ENCODE measurements at places on chromosomes 2 and 18.

DNA sequence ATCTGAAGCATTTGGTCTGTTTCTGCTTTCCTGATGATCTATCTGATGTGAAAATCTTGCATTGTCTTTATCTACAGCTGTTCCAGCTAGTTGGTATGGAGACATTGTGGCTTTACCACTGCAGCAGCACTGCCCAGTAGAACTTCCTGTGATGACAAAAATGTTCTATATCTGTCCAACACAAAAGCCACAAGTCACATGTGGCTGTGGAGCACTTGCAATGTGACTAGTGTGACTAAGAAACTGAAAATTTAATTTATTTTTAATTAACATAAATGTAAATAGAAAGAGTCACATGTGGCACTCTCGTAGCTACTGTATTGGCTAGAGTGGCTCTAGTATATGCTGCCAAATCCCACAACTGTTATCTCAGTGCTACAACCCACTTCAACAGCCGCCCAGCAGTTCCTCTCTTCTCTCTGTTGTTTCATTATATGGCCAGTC is 425.7 kb downstream of the SETBP1 start:
- no peak for DNase-seq

DNA sequence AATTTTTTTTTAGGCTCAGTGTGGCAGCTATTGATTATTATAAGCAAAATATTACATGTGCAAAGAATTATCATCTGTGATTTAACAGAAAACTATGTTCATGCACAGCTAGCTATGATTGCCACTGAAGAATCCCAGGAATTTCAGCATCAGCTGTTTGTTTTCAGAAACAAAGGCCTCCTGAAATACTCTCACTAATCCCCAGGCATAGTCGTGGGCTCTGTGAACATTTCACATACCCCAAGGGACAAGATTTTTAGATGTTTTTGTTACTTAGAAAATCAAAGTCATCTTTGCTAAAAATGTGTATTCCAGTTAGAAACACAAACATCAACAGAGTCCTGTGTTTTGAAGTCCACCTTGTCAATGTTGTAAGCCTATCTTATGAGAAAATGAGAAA is 156.1 kb downstream of the MYO1B start:
- no peak for DNase-seq

DNA sequence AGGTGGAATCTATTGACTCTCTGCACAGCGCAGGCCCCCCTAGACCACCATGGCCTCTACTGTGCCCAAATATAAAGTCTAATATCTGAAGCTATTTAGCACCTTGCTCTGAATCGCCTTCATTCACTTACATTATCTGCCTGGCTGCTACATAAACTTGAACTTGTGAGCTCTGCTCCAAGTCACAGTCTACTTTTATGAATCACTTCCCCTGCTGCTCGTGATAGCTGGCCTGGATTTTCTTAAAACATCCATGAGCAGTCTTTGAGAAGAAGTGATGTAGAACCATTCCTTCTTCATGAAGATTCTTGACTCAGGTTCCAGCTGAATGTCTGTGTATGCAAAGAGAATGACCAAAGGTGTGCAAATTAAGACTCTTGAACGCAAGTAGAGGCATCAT is 359.5 kb downstream of the RND3 start:
- no peak for DNase-seq

DNA sequence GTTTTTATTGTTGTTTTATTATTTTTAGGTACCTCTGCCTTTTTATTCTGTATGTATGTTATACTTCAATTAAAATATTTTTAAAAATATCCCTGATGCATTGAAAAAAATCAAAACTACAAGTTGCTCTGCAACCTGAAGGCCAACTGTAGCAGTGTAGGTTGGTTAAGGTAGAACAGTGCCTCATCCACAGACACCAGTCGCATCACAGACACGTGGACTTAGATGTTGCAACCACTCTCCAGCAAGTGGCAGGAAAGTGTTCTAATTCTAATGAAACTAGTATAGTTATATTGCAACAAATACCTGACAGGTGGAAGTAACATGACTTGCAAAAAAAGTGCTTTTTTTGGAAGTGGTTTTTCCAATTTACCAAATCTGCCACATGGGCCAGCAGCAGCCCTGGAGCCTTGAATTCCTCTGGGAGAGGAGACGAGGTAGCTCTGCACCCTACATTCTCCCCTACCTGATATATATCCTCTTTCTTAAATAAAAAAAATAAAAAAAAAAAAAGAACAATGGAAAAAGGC is 28.4 kb upstream of the SLC3A1 start:
- DNase-seq = no peak

- no peak for DNase-seq
Observed at GRCh38 chr2:46333912-46334311, 36.7 kb downstream of the EPAS1 start.

DNA sequence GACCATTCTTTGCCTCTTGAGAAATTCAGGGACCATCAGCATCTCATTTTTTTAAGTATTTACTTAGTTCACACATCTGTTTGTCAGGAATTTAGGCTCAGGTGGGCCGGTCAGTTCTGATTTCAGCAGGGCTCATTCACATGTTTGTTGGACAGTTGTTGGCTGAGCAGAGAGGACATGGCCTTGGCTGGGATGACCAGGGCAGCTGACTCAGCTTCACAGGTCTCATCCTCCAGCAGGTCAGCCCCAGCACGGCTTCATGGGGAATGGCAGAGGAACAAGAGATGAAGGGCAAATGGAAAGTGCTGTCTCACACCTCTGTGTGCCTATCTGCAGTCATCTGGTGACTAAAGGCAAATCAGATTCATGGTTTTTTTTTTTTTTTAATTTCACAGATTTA is 136.1 kb upstream of the TMEM200C start:
- no peak for DNase-seq

GRCh38 chr2:170013802-170014551 is 164.0 kb upstream of the MYO3B start:
- no peak for DNase-seq

DNA sequence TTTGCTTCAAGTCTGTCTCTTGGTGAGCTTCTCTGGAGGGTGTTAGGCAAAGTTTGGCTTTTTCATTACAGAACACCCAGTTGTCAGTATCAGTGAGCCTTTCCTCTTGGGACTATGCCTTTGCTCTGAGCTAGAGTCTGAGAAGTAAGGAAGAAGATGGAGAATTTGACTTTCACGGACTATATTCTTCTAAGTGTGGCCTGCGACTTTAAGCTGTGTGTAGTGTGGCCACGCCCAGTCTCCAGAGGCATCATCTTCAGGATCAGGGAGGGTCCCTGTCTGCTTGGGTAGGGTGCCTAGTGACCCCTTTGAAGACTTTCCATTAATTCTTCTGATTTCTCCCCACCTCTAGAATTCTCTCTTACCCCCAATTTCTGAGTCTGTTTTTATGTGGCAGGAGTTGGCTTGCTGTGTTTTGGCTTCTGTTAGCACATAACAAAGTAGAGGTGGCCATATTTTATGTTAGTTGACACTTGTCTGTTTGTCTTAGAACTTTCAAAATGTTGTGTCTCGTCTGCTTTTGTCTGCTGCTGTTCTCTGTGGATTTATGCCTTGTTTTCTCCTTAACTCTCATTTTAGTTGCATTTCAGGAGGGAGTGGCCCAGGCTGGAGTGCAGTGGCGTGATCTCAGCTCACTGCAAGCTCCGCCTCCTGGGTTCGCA is 8.6 kb downstream of the PLEKHB2 start:
- no peak for DNase-seq

- no peak for DNase-seq
Observed at GRCh38 chr2:64786343-64787018, 132.8 kb upstream of the SERTAD2 start.

GRCh38 chr2:68345129-68345875 is 19.8 kb upstream of the PLEK start:
- DNase-seq = no peak

GRCh38 chr2:140835079-140835478 is 1295.7 kb downstream of the LRP1B start:
- no peak for DNase-seq

DNA sequence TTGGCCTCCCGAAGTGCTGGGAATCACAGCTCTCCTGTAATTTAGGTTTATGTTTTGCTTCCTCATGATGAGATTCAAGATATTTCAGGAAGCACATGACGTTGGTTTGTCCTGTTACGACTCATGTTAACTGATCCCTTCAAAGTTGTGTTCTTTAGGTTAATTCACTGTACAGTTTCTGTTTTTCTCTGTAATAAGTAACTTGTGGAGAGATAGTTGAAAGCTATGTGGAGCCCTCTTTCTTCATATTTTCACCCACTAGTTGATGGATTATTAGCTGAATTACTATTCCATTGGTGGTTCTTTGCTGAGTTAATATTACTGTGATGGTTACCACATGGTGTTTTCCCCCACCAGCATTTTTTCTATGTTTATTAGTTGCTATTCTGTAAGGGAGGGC is 18.3 kb upstream of the CHCHD5 start:
- DNase-seq = no peak

DNA sequence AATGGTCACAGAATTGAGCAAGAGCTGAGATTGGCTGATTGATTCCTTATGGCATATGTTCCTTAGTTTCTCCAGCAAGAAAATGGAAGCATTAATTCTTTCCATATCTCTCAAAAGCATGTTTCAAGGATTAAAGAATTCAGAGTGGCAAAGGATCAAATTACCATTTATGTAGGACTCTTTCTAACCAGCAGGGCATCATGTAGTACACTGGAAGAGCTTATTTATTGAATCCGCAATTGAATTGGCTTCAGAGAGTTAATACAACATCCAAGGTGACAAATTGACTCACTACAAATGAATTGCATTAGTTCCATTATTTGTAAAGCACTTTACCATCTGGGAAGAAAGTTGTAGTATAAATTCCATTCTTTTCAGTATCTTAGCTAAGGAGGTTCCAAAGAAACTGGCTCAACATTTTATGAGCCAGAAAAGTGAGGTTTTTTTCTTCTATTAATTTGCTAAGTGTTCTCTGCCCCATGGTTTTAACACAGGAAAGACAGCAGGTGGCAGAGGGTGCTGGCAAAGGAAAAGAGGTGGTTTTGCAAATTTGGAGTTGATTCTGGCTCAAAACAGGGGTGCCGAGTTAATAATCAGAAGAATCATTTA is 409.9 kb downstream of the MTX2 start:
- DNase-seq = no peak

DNA sequence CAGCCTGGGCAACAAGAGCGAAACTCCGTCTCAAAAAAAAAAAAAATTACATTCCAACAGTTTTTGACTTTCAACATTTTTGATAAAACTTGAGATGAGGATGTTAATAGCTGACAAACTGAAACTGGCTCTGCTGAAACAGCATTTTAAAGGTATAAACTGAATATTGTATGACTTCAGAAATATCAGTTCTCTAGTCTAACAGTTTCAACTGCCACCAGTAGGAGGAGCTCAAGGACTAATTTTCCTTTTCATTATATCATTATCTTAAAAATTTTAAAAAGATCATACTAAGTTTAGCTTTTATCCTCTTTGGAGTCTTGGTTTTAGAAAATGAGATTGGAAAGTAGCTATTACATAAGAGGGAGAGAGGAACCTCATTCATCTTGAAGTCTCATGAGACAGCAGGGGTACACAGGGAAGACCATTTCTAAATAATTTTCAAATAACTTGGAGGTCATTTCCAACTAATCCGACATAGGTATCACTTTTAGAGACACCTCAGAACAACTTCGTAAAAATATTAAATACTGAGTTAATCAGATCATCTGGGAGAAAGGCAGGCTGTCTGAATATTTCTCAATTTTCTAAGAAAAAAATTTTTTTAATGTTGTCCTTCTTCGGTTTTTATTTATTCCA is 37.6 kb upstream of the MCM6 start:
- DNase-seq = no peak

DNA sequence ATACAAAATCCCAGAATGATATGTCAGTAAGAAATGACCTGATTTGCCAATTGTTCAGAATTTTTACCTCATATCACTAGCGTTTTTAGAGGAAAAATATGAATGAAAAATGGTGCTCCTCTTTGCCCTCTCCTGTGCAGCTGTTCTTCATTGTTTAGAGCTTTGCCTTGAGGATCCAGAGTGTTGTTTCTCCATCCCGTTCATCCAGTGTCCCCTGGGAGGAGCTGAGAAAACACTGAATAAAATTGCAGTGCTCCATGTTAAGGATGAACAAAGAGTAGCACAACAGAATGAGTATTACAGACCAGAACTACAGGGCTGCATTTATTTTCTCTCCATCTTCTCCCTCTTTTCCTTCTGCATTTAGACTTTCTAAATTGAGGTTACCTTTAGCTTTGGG is 133.1 kb downstream of the ADCYAP1 start:
- DNase-seq = no peak

DNA sequence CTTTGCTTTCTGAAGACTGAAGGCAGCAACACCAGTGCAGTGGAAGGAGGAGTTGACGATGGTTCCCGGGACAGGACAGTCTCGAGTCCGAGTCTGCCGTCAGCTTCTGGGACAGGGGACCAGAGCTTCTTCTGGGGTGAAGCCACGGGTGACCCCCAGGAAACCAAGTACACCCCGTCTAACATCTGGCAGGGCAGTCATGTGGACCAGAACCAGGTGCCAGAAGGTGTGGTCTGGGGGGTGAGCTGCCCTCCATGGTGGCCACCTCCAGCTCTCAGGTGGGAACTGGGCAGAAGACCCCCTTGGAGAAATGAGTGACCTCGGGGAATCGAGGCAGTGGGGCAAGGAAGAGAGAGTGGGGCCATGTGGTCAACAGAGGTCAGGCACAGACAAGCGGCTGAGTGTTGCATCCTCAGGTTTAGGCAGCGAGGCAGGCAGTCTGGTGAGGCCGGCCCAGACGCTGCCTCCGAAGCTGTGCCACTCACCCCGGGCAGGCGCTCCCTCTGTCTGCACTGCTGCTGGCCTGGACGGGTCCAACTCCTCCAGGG is 204.3 kb downstream of the HDAC4 start:
- no peak for DNase-seq

- no peak for DNase-seq
Observed at GRCh38 chr2:178328037-178328436, 122.9 kb downstream of the PRKRA start.

- no peak for DNase-seq
Observed at GRCh38 chr2:74867841-74868658, 34.1 kb downstream of the HK2 start.

DNA sequence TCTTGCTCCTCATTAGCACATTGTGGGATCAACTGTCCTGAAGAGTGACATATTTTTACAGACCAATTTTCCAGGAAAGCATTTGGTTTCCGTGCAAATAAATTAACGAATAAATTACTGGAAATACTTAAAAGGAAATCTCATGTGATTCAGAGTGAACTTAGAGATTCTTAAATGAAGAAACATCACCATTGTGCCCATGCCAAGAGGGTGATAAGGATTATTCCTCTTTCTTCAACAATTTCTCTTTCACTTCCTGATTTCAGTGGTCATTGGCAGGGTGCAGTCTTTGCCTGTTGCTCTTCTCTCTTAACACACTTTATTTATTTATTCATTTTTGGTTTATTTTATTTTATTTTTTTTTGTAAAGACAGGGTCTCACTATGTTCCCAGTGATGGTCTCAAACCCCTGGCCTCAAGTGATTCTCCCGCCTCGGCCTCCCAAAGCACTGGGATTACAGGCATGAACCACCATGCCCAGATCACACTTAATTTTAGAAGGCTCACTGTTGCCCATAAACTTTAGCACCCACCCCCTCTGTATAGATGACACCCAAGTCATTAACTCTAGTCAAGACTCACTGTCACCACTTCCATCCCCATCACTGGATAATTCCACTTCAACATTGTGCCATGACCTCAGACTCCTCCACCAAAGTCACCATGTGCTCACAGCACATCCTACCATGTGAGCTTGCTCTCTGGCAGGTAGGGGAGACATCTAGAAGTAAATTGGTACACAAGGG is 92.6 kb upstream of the CERS6 start:
- DNase-seq = no peak

- DNase-seq = no peak
Observed at GRCh38 chr18:63701952-63702351, 808 bp upstream of the SERPINB11 start.

GRCh38 chr18:31511098-31511497 is 13.1 kb downstream of the DSG2 start:
- no peak for DNase-seq

GRCh38 chr2:241366678-241367077 is 10.6 kb downstream of the FARP2 start:
- no peak for DNase-seq
